ENCODE measurements at places on chromosomes 6 and 20.

DNA sequence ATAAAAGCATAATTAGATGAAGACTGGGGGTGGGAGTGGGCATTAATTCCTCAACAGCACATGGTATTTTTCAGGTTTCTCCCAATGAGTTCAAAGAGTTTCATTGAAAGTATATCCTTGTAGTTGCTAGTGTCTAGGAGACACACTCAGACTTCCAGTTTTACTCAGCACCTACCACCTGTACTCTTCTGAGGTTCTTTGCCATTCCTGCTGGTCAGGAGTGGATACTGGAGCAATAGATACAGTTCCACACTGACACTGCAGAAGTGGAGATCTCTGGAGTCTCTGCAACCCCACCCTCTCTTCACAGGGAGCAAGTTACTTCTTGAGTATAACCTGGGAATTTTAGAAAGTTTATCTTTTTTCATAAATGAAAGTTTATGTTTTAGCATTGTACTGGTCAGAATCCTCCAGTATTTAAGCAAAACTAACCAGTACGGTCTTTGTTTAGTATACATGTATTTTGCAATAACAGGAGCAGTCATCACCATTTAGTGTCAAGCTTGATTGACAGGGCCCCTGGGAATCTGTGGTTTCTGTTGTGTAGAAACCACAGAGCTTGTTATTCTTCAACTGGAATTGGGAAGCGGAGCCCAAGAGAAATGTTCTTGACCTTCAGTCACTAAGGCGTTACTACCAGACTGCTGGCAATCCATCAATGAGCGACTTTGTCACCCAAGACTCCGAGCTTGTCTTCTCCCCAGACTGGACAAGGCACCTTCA is 148.1 kb downstream of the ZDHHC14 start:
- DNase-seq: no peak

GRCh38 chr6:71524201-71524600 is 235.6 kb downstream of the OGFRL1 start:
- no peak for DNase-seq

DNA sequence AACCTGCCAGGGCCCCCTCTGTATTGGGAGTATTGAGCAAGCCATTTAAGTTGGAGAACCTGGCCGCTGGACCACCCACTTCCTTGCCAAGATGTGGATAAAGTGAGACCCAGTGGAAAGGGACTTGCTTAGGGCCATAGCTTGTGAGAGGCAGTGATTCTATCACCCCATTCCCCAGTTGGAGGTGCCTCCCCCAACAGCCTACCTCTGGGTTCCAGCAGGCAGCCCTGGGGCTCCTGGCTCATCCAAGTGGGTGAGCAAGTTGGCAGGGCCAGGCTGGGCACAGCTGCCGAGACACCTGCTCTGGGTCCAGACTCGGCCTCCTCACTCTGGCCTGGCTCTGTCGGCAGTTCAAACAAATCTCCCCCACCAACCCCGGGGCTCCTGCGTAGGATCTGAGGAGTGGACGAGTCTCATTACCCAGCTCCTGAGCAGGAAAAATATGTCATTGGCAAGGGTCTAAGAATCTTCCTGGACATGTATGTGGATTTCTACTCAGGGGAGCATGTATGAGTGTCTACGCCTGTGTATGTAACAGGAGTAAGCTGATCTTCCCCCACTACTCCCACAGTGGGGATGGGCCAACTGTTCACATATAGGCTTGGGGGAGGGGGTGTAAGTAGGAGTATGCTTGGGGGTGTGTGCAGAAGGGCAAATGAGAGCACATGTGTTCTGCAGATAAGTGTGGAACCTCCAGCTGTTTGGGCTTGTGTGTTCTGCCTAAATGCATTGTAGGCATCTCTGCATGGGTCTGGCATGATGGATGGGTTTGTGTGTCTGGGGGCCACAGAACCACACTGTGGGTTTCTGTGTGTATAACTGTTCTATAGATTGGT is 1.9 kb downstream of the ID1 start:
- DNase-seq: no peak

GRCh38 chr6:35224720-35225119 is 11.0 kb downstream of the SCUBE3 start:
- DNase-seq: no peak

- no peak for DNase-seq
These were observed 105.3 kb downstream of the CD24 start for GRCh38 chr6:106869203-106869602.

DNA sequence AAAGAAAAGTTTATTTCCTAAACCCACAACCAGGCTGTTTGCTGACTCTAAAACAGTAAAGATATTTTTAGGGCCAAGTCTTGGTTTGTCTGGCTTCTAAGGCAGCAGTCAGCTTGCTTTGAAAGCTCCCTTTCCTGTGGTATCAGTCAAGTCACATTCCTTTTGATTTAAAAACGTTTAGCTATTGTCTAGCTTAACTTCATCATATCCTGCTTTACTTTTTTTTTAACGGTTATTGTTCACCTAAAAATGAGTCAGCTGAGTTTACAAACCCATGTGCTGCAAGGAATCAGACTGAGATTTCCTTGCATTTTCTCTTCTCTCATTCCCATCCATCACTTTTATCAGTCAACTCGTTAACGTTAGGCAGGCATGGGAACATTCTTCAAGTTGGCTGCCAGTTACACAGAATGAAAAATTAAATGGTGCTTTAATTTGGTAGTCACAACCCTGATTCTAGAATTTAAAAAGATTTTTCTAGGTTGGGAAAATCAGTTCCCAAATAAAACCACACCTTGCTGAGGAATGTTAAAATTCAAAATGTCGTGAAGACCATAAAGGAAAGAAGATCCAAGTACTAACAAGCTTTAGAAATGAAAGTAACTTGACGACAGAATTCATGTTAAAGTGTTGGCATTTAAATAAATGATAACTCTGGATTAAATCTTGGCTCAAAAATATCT is 45.9 kb downstream of the ELOVL5 start:
- no peak for DNase-seq

DNA sequence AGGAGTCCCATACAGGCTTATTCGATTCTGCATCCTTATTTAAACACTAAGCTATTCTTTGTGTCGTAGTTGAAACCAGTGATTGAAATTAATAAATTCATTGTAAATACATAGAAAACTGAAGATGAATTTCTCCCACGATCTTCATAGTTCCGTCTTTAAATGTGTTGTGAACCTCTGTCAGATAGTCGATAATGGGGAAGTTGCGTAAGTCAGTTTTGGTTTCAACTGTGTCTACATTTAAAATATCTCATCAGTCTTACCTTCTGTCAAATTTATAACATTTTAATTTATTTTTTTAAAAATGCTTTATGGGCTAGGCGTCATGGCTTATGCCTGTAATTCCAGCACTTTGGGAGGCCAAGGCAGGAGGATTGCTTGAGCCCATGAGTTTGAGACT is 12.7 kb downstream of the STX11 start:
- no peak for DNase-seq

DNA sequence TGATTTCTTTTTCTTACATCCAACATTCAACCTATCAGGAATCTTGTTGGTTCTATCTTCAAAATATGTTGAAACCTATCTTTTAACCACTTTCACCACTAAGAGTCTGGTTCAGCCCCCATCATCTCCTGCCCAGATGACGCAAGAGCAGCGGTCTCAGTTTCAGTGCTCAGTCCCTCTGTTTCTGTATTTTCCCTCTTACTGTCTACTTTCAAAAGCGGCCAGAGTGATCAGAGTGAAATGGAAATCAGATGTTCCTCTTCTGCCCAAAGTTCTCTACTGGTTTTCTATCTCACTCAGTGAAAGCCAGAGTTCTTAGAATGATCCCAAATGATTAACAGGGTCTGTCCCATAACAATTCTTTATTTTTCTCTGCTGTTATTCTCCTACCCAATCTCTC is 147.9 kb upstream of the PDE7B start:
- DNase-seq: no peak

- no peak for DNase-seq
These were observed 443.1 kb upstream of the OPRM1 start for GRCh38 chr6:153595903-153596302.

DNA sequence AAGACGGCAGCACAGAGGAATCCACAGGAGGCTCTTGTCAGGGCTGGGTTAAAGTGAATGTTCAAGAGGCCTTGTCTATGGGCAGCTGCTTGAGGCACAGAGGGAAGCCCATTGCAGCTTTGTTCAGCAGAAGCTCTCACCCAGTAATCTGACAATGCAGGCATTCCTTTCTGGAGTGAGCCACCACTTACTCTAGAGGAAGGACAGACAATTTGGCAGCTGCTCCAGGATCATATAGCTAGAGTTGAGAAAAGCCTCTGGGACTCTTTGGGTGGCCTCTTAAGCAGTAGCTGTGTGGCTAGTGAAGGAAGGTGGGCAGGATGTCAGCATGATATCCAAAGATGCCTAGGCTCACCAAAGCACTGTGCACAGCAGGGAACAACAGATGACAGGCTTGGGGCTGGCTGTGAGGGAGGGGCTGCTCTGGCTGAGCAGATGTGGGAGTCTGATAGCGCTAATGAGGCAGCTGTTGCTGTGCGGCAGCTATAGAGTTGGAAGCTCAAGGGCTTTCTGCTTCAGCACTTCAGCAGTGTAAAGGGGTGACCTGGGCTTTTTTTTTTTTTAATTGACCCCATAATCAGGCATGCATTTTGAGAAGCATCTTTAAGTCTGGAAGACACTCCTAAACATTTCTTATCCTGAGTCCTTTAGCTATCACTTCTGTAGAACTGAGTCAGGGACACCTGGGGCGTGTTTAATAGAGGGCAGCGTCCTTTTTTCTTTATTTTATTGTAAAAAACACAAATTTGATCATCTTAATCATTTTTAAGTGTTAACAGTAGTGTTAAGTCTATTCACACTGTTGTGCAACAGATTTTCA is 27.2 kb downstream of the CMTR1 start:
- DNase-seq: no peak

DNA sequence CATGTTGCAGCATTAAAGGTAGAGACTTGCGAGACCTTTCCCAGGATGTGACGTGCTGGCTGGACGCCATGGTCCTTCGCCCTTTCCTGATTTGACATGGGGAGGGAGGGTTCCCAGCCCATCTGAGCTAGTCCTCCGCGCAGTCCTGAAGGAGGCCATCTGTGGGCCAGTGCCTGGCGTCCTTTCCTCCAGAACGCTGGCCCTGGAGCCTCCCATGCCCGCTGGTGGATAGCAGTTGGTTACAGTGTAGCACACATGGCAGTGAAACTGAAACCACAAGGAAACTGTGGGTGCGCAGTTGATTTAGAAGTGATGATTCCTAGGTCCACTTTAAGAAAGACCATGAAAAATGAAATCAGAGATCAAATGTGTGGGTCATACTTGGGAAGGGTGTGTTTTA is 193.7 kb downstream of the CDH4 start:
- no peak for DNase-seq

DNA sequence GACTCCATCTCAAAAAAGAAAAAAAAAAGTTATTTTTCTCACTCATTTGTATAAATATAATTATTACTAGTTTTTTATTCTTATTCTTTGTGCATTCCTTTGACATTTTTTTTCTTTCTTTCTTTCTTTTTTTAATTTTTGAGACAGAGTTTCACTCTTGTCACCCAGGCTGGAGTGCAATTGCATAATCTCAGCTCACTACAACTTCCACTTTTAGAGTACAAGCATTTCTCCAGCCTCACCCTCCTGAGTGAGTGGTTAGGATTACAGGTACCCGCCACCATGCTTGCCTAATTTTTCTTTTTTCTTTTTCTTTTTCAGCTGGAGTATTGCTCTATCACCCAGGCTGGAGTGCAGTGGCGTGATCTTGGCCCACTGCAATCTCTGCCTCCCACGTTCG is 51.4 kb upstream of the JARID2 start:
- DNase-seq: no peak

DNA sequence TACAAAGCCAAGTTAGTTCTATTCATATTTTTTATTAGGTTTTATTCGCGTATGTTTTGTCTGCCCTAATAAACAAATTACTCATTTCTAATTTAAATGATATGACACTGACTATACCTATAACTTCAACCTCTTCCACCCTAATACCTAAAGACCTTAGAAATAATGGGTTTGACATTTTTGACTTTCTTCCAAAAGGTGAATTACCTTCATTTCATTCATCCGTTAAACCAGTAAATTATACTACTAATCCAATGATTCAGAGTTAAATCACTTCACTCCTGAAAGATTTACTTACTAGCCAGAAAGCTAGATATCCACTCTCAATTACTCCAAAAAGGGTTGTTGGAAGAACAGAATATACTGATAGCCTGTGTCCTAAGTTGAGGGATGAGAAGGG is 5.2 kb downstream of the MRPS10 start:
- DNase-seq: no peak

DNA sequence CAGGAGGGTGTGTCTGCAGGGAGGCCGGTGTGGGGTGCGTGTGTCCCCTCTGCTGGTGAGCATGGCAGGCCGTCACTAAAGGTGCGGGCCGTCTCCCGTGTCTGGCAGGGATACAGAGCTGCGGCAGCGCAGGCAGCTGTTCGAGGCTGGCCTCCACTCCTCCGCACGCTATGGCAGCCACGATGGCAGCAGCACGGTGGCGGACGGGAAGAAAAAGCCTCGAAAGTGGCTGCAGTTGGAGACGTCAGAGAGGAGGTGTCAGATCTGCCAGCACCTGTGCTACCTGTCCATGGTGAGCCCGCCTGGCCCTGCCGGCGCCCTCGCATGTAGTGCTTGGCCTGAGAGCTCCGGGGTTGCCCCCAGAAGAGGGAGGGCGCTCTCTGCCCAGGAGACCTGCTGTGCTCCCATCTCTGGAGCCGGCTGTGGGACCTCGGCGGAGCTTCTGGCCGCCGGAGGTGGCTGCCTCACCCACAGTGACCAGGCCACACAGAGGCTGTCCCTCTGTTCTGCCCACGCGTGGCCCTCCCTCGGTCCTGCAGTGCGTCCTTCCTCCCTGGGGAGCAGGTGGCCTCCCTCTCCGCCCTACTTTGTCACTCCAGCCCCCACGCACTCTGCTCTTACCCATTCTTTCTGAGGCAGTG is 149.6 kb downstream of the DTNBP1 start:
- no peak for DNase-seq

DNA sequence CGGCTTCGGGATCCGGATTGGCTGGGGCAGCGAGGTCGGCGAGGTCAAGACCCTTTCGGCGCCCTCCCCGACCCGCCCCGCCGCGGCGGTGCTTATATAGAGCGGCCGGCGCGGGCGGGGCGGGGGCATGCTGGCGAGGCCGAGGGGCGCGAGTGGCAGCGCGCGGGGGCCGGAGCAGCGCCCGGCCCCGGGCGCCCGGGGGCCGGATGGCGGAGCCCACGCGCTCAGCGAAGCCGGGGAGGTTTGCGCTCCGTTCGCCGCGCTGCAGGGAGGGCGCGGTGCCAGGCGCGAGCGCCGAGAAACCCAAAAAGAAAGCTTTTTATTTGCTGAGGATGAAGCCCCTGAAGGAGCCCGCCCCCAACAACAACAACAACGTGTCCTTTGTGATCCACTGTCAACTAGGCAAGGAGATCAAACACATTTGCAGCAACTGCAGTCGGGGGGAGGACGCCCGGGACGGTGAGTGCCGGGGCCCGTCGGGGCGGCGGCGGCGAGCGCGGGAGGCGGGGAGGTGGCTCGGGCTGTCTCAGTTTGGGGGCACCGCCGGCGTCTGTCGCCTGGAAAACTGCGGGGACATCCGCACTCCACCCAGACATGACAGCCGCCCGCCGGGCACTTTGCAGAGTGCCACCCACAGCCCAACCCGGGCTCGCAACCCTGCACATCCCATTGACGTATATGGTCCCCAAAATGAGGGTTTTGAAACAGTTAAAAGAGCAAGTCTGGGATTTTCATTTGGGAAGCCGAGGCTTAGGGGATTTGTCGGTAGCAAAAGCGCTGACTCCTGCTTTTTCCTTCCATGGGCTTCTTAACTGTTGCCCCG is 297.3 kb downstream of the PHACTR1 start:
- no peak for DNase-seq
